Activated CD4-positive, CD25-positive, alpha-beta regulatory T cell treated with anti-CD3 and anti-CD28 coated beads, Interleukin-2, amount 50 U/mL, for 16 hours (primary cell): ENCODE measurements at places on chromosomes 11 and 22.

- peak; percentile 4 for DNase-seq
Observed at GRCh38 chr11:10076458-10077141, 217.4 kb downstream of the SBF2 start.

GRCh38 chr11:81915045-81915444 lies 818.6 kb downstream of the FAM181B start:
- DNase-seq = no peak

GRCh38 chr22:40855979-40856512 lies 393 bp downstream of the ST13 start:
- DNase-seq = no peak

- no peak for DNase-seq
Observed at GRCh38 chr11:115802641-115803040, 298.4 kb upstream of the CADM1 start.

DNA sequence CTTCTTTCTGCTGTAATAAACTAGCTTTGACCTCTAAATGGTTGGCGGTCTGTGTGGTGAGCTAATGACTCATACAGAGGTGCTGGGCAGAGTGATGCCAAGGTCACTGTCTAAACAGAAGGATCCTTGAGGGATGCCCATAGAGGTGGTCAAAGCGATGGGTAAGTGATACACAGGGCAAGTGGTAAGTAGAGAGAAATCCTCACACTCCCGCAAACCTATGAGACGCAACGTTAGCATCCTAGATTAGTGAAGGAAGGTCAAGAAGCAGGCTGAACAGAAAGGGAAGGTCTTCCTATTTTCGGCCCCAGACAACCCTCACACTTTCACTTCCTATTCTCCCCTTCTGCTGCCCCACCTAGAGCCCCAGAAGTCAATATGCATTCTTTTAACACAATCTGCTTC lies 65.6 kb upstream of the SESN3 start:
- DNase-seq = no peak

DNA sequence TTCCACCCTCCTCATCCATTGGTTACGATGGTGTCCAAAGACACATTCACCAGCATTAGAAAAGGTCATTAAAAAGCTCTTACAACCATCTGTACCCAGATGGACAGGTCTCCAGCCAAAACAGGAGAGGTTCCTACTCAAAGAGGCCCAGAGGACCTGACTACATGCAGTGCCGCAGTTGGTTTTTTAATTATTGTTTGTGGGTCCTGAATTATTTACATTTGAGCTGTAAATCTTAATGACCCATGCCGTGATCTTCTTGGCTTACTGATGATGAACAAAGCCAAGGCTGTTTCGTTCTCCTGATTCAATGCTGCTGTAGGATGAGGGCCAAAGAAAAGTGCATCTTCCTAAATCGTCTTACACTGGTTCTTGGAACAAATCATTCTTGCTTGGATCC lies 83.7 kb downstream of the CADM1 start:
- DNase-seq = no peak

- DNase-seq = no peak
Observed at GRCh38 chr11:68525930-68526329, 65.4 kb downstream of the PPP6R3 start.

DNA sequence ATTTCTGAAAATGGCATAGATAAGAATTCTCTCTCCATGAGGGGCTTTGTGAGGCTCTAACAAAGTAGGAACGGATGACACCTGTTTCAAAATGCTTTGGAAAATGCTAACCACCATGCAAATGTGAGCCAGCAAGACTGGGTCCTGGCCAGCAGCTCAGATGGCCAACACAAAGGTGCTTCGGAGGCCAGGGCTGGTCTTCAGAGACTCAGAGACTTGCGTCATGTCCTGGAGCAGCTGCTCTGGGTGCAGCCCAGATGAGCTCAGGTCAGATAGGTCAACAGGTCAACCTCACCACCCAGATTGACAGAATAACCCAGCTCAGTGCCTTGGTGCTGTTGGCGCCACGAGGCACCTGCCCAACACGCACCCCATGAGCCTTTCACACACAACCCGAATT lies 12.0 kb upstream of the TMEM121B start:
- no peak for DNase-seq
